ENCODE measurements at places on chromosomes 4 and X.
A peak's percentile ranks its signal among the peaks of the same experiment; 100 is the strongest.

DNA sequence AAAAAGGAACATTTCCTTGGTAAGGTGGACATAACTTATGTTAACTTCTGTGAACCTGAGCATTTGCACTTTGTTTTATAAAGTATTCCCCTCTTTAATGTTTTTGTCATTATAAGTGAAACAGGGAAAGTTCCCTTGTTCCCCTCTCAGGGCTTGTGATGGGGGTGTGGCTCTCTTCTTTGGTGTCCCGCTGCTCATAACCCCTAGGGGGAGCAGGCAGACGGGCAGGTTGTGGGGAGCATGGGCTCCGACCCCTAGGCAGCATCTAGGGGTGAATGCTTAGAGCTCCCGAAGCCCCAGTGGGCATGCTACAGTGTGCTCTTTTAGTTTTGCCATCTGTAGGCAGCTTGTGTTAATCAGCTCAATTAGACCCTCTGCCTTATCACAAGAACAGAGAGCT lies 200.4 kb downstream of the DACH2 start:
- H3K36me3 ChIP-seq: no peaks in the 10 kb centered on the region
- no peak overlapping the region for H3K4me3 ChIP-seq
- DNase-seq: no peak
- H3K27ac ChIP-seq: no peak overlapping the region
- H3K4me1 ChIP-seq: no peaks in the 10 kb centered on the region

- H3K36me3 ChIP-seq: no peaks in the 10 kb centered on the region
- H3K4me3 ChIP-seq: no peak overlapping the region
- no peak overlapping the region for H3K27ac ChIP-seq
- peaks cover 74% of the 10 kb centered on the region for H3K27me3 ChIP-seq
Observed at GRCh38 chrX:137547291-137547690, 18.6 kb upstream of the ZIC3 start.

- peaks cover 62% of the 10 kb centered on the region for H3K27me3 ChIP-seq
- DNase-seq: peak; percentile 3
- H3K36me3 ChIP-seq: peaks cover 3% of the 10 kb centered on the region
- no peak overlapping the region for H3K27ac ChIP-seq
Observed at GRCh38 chr4:125313497-125313896, 1.3 kb upstream of the FAT4 start.

GRCh38 chr4:7815562-7815961 lies 124.1 kb downstream of the AFAP1 start:
- no peak overlapping the region for H3K4me3 ChIP-seq
- H3K36me3 ChIP-seq: peaks cover 2% of the 10 kb centered on the region
- peaks cover 5% of the 10 kb centered on the region for H3K4me1 ChIP-seq
- no peak overlapping the region for H3K27ac ChIP-seq
- DNase-seq: no peak
- H3K27me3 ChIP-seq: no peaks in the 10 kb centered on the region

- DNase-seq: peak; percentile 29
- H3K27ac ChIP-seq: peak overlapping the region; percentile 62
- peaks cover 55% of the 10 kb centered on the region for H3K4me1 ChIP-seq
Observed at GRCh38 chr4:2416564-2417225, 1.8 kb downstream of the ZFYVE28 start.

GRCh38 chrX:47560179-47560933 lies 649 bp upstream of the ARAF start:
- H3K27ac ChIP-seq: peak overlapping the region; percentile 91
- peak overlapping the region; percentile 85 for H3K4me3 ChIP-seq
- peaks cover 35% of the 10 kb centered on the region for H3K4me1 ChIP-seq
- DNase-seq: no peak

All from activated T-cell treated with anti-CD3 and anti-CD28 coated beads, Interleukin-2, amount 50 U/mL, for 72 hours (primary cell).